ENCODE measurements at places on chromosomes 1 and 21. TPM values are rescaled to one million over a fixed set of nuclear protein-coding genes. Genes with fewer than 3 reads are reported as not detected.

DNA sequence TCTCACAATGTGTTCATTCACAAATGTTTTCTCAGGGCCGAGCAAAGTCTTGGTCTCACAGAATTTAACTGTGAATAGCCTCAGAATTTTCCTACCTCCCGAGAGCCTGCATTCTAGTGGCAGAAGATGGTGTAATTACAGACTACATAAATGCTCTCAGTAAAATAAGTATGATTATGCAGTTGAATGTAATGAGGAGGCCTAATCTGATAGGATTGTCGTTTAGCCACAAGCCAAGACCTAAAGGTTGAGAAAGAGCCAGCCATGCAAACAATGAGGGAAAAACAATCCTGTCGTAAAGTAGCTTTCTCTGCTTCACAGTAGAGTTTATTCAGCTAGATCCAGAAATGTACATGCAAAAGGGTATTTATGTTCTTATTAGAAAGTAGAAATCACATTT is 607.8 kb upstream of the B3GALT2 start:
- no peak for DNase-seq

Gene FNBP1L
- total RNA-seq, result 21.7 TPM

DNA sequence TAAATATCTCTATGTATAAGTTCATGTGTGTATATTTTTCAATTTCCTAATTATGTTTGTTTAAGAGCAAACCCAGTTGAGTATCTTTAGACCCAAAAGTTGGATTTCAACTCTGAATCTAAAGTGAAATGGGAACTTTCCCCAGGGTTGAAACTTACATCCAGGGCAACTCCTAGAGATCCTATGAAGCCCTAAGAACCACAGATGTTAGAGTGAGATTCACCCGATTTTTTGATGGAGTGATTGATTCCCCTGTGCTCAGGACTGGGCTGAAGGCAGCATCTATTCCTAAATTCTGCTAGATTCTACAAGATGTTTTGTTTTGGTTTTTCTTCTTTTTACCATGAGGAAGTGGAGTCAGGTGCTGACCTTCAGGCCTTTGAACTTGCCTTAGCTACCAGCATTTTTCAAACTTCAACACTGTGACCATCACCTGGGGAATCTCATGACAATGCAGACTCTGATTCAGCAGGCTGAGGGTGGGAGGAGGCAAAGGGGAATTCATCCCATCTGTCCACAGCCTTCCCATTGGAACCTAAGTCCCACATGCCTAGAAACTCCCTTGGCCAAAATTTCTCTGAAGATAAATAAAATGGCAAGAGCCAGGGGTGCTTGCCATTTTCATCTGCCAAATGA is 145.5 kb downstream of the ETS2 start:
- DNase-seq, result no peak

DNA sequence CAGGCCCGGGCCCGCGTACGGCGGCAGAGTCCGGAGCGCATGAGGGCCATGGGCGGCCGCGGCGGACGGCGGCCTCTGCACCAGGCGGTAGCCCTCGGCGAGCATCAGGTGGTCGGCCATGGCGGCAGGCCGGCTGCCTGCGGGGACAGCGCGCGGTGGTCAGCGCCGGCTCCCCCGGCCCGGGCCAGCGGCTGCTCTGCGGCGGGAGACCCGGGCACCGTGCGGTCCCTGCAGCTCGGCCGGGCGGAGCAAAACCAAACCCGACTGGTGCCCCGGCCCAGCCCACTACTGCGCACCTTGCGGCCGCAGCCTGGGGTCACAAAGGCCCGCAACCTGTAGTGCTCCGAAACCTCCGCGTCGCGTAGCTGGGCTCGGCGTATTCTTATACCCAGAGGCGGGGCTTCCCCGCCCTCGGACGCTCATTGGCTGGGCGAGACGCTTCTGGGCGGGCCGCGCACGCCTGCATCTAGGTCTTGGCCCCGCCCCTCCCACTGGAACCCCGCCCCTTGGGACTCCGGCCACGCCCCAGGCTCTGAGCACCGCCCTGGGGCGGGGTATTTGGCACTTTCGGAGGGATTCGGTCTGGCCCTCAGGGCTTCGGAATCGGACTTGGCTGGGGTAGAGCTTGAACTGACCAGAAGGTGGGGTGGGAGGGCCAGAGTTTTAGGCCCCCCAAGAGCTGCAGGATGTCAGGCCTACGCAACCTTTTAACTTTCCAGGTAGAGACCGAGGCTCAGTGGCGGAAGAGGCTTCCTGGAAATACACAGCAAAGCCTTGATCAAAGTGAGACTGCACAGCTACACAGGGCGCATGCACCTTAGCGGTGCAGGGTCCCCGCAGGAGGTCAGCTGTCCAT is at the start of gene CITED4:
Gene CITED4, minus strand, starts transcription at position 356 of the 856 bp plus-strand sequence. Its CDS starts 236 bp downstream, at position 120.
- DNase-seq, result no peak

- DNase-seq, result no peak
Observed at GRCh38 chr1:14800500-14801076, 202.1 kb downstream of the KAZN start.

DNA sequence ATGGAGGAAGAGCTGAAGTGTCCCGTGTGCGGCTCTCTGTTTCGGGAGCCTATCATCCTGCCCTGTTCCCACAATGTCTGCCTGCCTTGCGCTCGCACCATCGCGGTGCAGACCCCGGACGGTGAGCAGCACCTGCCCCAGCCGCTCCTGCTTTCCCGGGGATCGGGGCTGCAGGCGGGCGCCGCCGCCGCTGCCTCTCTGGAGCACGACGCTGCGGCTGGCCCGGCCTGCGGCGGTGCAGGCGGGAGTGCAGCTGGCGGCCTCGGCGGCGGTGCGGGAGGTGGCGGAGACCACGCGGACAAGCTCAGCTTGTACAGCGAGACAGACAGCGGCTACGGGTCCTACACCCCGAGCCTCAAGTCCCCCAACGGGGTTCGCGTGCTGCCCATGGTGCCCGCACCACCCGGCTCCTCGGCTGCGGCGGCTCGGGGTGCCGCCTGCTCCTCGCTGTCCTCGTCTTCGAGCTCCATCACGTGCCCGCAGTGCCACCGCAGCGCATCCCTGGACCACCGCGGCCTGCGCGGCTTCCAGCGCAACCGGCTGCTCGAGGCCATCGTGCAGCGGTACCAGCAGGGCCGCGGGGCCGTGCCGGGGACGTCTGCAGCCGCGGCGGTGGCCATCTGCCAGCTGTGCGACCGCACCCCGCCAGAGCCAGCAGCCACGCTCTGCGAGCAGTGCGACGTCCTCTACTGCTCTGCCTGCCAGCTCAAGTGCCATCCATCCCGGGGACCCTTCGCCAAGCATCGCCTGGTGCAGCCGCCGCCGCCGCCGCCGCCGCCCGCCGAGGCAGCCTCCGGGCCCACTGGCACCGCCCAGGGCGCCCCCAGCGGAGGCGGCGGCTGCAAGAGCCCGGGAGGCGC is 1.3 kb downstream of the TRIM67 start:
- DNase-seq, result no peak

DNA sequence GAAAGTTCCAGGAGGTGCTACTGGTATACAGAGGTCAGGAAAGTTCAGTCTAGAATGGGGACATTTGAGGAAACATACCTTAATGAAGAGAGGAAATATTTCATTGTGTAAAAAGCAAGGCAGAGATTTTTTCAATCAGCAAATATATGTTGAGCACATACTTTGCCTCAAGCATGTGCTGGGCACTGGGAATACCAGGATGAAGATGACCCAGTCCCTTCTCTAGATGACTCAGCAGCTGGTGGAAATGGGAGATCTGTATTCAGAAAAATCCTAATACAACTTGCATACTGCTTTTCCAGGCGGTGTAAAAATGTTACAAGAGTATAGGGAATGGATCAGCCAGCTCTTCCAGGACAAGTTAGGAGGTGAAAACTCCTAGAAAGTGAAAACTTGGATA is 229.3 kb downstream of the FGGY start:
- DNase-seq, result peak; percentile 16

Gene PLA2G4A
- 0.47 TPM for total RNA-seq

Gene PSRC1
- total RNA-seq, result 65.2 TPM

DNA sequence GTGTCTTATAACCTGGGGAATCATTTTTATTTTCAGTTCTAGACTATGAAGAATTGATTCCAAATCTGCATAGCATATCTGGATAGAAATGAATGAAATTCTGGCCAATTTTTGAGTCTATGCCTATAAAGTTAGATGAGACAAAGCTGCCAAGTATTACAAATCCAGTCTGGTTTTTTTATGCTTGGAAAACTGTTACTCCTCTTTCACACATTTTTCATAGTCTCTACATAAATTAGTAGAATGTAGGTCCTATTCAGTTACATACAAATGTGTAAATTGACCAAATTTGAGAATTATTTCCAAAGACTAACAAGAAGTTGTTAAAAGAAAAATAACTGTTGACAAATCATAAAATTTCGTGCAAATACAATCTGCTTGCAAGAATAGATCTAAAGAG is 1505.2 kb downstream of the AMY1C start:
- DNase-seq, result no peak

Measured in HT1080 (cell line).